ENCODE measurements at places on chromosomes 13 and 19. TPM values are rescaled to one million over a fixed set of nuclear protein-coding genes. Genes with fewer than 3 reads are reported as not detected.

The TEX29 gene
- not detected for total RNA-seq

The SGCG gene
- 2.8 TPM for total RNA-seq

The SLC10A2 gene
- total RNA-seq = not detected

The IGFLR1 gene
- total RNA-seq = 0.77 TPM

The CEACAM7 gene
- total RNA-seq = 0.51 TPM

The C1QTNF9 gene
- total RNA-seq = not detected

The KLC3 gene
- total RNA-seq = not detected

The CD79A gene
- not detected for total RNA-seq

The MFSD12 gene
- 43.8 TPM for total RNA-seq

The LILRB1 gene
- total RNA-seq = 1.2 TPM

The STAP2 gene
- 6.7 TPM for total RNA-seq

The CALR3 gene
- total RNA-seq = not detected

The JOSD2 gene
- 7.0 TPM for total RNA-seq

The S1PR4 gene
- total RNA-seq = 2.0 TPM

The DYRK1B gene
- 1.3 TPM for total RNA-seq

The RFPL4A gene
- total RNA-seq = not detected

The ADGRE3 gene
- 0.14 TPM for total RNA-seq

The ICAM5 gene
- 0.29 TPM for total RNA-seq

The APLP1 gene
- total RNA-seq = not detected

The TMEM238 gene
- not detected for total RNA-seq

The CFAP97D2 gene
- not detected for total RNA-seq

The PDX1 gene
- not detected for total RNA-seq

The DUS3L gene
- 42.0 TPM for total RNA-seq

The GSX1 gene
- not detected for total RNA-seq

The FFAR3 gene
- total RNA-seq = not detected

The DENND1C gene
- 2.1 TPM for total RNA-seq

The ATP8B3 gene
- total RNA-seq = 3.3 TPM

The ZNF443 gene
- total RNA-seq = 15.4 TPM

The TMPRSS9 gene
- not detected for total RNA-seq

The ENOX1 gene
- total RNA-seq = 18.7 TPM

The MYBPC2 gene
- 0.28 TPM for total RNA-seq

The FCER2 gene
- total RNA-seq = not detected

The DACH1 gene
- total RNA-seq = 7.3 TPM

The SMIM24 gene
- 0.97 TPM for total RNA-seq

The NPAS1 gene
- total RNA-seq = not detected

The SIAH3 gene
- total RNA-seq = under 0.01 TPM

The PSG2 gene
- total RNA-seq = not detected

The WDR87 gene
- total RNA-seq = not detected

The EXOC3L2 gene
- 5.6 TPM for total RNA-seq

The SLC7A10 gene
- total RNA-seq = not detected
